ENCODE measurements at places on chromosomes 7 and 10. TPM values are rescaled to one million over a fixed set of nuclear protein-coding genes. Genes with fewer than 3 reads are reported as not detected.

The SNX13 gene
- 49.2 TPM for total RNA-seq

The GTF2I gene
- 179 TPM for total RNA-seq

The PHTF2 gene
- 22.4 TPM for total RNA-seq

The OR13A1 gene
- total RNA-seq, result not detected

The VGF gene
- 0.76 TPM for total RNA-seq

The ADIRF gene
- total RNA-seq, result not detected

The LRMDA gene
- 3.9 TPM for total RNA-seq

The UFSP1 gene
- total RNA-seq, result 11.0 TPM

The RARRES2 gene
- 0.79 TPM for total RNA-seq

The CALHM3 gene
- 0.39 TPM for total RNA-seq

The AKR1D1 gene
- total RNA-seq, result not detected

The WAPL gene
- 47.9 TPM for total RNA-seq

The DENND2A gene
- 26.3 TPM for total RNA-seq

The IFIT1B gene
- not detected for total RNA-seq

The EPHB6 gene
- total RNA-seq, result 33.0 TPM

The NSUN6 gene
- 20.4 TPM for total RNA-seq

The PTPRZ1 gene
- not detected for total RNA-seq

The LBX1 gene
- not detected for total RNA-seq

The AS3MT gene
- total RNA-seq, result 2.4 TPM

The ADAP1 gene
- total RNA-seq, result 2.0 TPM

The ASZ1 gene
- not detected for total RNA-seq

The EBLN1 gene
- not detected for total RNA-seq

The SFXN3 gene
- total RNA-seq, result 64.4 TPM

The VOPP1 gene
- 15.7 TPM for total RNA-seq

The CTAGE6 gene
- total RNA-seq, result 5.9 TPM

The PLEKHA8 gene
- 16.3 TPM for total RNA-seq

The SLC13A1 gene
- not detected for total RNA-seq

The NUTM2E gene
- 0.11 TPM for total RNA-seq

The LEP gene
- total RNA-seq, result under 0.01 TPM

Data from placental epithelial cell (primary cell).